ENCODE measurements at places on chromosomes 11 and 22.

- no peak for DNase-seq
Measured at GRCh38 chr22:49554296-49554625, 273.4 kb downstream of the BRD1 start.

- no peak for DNase-seq
Measured at GRCh38 chr11:66600631-66601233, 7.7 kb downstream of the CCS start.

DNA sequence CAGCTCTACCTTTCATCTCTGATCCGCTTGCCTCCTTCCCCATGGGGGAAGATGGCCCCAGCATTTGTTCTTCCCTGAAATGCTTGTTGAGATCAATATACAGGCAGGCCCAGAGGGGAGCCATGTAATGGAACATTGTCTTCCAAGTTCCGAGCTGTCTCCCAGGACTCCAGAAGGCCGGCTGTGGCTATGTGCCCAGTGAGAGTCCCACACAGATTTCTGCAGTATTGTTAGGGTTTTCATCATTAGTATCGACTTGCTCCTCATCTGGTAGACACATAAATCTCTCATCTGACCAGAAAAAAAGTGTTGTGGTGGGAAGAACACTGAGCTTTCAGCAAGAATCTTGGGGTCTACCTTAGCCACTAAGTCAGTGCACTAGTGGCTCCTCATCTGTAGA, 163.4 kb downstream of the TRIM29 start:
- no peak for DNase-seq

DNA sequence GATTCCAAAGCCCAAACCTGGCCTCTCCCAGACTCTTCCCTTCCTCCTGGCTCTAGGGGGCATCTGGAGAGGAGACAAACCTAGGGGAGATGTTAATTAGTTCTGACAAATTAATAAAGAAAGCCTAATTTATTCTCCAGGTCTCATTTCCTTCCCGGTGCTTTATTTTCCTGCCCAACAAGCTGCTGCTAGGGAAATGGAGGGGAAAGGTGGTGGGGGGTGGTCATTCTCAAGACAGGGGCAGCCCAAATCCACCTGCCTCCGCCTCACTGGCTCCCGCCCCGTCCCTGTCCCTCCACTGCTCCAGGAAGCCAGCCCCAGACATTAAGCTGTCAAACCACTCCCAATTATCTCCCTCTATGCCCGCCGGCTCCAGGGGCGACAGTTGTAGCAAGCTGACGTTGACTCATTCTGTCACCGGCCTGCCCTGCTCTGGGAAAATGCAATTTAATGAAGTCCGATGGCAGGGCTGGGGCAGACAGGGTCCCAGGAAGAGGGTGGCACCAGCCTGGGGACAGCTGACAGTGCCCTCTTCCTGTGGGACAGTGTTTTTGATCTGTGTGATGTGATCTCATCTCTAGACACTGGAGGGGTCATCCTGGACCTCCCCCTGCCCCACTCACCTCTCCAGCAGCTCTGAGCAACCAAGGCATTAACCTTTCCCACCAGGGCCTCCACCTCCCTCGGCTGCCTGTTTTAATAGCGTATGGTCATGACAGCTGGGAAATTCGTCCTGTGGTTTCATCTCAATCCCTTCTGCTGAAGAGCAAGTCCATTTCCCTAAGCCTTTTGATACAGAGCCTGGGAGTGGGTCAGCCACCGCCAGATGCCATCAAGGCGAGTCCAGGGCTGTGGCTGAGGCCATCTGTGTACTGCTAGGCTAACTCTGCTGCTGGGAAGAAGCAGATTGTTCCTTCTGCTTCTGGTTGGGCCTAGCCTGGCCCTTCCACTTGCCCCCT, 27.1 kb downstream of the NECTIN1 start:
- DNase-seq, result no peak

- no peak for DNase-seq
Measured at GRCh38 chr22:29979777-29980321, 96.9 kb downstream of the MTMR3 start.

DNA sequence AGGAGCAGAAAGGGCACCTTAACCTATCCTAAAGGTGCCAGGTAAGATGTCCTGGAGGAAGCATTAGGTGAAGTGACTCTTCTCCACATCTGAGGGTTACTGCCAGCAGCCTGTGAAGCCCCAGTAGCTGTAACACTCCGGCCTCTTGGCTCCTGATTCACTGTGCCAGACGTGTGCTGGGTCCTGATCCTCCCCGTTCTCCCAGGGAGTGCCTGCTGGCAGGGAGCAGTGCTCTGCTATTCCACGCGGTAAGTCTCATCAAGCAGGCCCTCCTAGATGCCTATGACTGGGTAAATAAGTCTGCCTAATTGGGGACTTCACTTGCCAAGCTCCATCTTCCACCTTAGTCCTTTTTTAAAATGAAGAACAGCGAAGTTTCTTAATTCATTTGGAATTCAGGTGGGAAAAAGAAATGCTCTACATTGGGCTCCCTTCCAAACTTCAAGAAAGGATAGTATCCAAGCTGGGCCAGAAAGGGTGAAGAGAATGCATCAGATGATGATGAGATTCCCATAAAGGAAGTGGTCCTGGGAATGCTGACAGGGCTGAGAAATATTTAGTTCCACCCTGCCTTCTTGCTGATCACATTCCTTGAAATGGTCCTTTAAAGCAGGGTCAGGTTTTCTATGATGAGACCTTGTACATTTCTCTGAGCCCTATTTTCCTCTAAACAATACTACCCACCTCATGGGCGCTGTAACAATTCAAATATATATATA, 188.0 kb downstream of the MAML2 start:
- no peak for DNase-seq

DNA sequence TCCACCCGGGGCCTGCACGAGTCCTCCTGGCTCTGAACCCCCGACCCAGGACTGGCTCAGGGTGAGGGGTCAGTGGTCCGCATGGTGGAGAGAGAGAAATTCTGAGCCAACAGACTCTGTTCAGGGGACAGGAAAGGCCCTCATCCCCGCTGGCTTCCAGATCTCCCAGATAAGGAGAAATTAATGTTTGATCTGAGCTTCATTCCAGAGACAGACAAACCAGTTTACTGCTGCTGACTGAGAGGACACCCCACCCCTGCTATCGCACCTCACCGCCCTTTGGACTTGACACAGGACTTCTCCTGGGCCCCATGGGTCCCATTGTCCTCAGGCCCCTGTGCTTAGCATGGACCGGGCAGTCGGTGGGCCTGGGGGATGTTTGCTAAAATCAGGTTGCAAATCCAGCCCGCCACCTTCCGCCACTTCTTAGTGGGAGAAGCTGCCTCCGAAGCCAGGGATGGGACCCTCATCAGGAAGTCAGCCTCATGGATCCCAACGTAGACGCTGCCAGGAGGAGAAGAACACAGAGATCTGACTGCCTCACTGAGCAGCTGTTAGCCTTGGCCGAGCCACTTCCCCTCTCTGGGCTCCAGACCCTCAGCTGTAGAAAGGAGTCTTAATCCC, 11.2 kb upstream of the UPK3A start:
- DNase-seq, result no peak

DNA sequence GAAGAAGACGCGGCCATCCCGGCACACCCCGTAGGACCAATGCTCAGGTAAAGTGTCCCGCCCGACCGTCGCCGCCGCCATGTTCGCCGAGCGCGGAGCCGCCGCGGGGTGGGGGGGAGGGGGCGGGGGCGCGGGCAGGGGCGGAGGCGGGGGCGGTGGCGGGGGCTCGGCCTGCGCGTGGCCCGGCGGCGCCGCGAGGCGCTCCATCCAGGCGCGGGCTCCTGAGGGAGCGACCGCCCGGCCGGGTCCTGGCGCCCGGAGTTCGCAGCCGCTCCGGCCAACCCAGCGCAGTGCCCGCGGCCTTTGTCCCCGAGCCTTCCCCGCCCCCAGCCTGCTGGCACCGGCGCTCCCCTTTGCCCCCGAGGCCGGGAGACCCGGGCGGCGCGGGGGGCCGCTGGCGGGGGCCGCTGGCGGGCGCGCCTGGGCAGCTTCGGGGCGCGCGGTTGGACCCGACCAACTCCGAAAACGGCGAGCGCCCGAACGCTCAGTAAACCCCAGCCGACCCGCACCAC, at the start of gene PLEKHA7:
Gene PLEKHA7 (minus strand): TSS at position 94 of the 512 bp plus-strand sequence. CDS start 13 bp downstream, at position 81.
- DNase-seq, result no peak

DNA sequence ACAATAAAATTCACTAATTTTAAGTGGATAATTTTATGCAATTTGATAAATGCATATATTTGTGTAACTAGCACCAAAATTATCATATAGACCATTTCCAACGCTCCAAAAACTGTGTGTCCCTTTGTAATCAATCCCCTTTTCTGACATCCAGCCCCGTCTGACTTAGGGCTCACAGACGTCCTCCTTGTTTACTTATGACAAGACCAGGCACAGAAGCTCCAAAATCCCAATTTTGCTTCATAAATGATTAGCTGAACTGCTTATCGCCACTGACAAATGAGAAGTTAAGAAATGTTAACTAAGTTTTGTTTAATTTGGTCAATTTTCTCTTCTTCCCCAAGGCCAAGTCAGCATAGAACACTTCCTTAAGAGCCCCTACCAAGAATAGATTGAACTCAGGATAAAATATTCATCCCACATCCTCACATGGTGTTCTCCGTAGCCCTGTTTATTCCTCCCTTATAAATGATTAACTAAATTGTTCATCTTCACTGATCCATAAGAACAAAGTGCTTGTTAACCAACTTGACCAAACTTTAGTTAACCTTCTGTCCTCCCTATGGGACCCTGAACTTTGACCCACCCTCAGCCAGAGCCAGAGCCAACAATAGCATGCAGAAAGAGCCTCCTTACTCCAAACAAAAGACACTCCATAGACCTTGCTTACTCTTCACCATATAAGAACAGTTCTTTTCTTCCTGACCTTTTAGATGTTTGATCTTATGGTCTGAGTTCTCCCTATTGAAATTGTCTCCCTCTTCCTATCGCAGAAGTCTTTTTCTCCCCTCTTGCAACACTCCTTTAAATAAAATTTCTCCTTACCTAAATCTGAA, 30.8 kb upstream of the GLYAT start:
- DNase-seq, result no peak

GRCh38 chr22:50140615-50141014, 29.9 kb upstream of the PANX2 start:
- no peak for DNase-seq

DNA sequence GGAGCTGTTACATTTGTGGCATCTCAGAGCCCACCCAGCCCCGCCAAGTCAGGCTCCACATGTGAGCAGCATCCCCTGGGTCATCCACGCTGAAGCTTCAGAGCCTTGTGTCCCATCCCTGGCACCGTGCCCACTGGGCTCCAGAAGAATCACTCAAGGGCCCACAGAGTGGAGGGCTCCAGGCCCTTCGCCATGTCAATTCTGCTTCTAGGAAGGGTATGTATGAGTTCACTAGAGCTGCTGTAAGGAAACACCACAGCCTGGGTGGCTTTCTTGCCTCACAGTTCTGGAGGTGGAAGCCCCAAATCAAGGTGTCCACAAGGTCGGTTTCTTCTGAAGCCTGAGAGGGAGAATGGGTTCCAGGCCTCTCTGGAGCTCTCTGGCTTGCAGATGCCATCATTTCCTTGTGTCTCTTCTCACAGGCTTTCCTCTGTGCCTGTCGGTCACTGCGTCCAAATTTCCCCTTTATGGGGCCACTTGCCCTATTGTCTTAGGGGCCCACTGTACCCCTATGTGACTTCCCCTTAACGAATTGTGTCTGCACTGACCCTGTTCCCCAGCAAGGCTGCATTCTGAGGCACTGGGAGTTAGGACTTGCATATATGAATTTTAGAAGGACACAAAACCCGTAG, 1476.0 kb downstream of the TBC1D22A start:
- DNase-seq, result no peak

DNA sequence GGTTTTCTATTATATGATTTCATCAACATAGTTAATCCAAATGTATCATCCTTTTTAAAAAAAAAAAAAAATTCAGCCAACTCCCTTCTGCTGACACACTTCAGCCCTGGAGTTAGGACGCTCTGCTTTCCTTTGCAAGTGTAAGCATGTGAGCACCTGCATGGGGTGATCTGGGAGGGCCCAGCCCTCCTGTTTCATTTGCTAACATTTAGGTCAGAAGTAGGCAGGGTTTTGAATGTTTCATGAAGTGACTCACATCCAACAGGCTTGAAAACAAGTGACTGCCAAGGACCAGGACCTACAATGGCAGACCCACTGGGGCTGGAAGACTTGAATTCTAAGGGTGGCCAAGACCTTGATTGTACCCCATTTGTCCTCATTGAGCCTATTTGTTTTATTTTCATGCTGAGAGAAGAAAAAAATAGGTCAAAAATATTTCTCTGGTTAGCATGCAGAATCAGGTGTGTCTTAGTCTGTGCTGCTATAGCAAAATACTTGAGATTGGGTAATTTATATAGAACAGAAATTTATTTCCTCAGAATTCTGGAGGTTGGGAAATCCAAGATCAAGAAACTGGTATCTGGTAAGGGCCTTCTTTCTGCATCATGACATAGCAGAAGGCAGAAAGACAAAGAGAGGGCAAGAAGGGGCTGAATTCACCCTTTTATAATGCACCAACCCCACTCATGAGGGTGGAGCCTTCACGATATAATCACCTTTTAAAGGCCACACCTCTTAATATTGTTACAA, 137.6 kb downstream of the CD44 start:
- DNase-seq, result no peak

- DNase-seq, result peak; percentile 20
Measured at GRCh38 chr22:27918341-27919221, 475 bp downstream of the PITPNB start.

DNA sequence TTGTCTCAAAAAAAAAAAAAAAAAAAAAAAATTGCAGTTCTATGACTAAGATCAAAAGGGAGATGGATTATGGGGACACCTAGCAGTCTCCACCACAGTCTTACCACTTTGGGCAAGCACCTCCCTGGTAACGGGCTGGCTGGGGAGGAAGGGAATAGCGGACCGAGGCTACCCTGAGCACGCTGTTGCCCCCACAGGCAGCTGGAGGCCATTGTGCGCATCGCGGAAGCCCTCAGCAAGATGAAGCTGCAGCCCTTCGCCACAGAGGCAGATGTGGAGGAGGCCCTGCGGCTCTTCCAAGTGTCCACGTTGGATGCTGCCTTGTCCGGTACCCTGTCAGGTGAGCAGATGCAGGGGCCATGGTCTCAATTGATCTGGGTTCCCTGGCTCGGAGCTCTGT, 21.2 kb downstream of the MCM5 start:
- no peak for DNase-seq

DNA sequence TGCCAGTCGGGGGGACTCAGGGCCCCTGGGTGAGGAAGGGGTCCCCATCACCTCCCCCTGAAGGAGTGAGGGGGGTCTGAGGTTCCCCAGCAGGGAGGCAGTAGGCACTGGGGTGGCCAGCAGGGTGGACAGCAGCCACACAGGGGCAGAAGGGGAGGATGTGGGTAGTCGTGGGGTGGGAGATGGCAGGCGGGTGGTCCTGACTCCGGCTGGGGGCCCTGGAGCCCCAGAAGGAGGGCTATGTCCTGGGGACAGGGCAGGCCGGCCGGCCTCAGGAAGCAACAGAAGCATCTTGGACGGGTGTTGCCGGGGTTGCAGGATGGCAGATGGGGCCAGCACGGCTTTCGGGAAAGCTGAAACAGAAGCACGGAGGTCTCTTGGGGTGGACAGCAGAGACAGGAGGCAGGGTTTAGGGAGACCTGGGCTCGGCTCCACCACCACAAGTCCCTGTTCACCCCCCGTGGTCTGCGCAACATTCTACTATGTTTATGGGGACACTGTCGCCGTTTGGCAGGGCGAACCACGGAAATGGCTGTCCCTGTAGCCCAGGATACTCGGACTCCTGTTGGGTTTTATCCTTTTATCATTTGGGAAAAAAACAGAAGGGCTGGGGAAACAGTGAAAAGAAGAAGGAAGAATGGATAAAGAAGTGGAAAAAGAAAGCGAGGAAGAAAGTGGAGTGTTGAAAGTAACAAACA, 14.1 kb downstream of the VWCE start:
- no peak for DNase-seq

GRCh38 chr22:45302751-45303150, 7.0 kb upstream of the FAM118A start:
- DNase-seq, result no peak

Measured in activated naive CD4-positive, alpha-beta T cell (primary cell).